Stimulated activated CD4-positive, alpha-beta T cell treated with anti-CD3 and anti-CD28 coated beads, TNF-alpha, amount 100 ng/mL, for 24 hours (primary cell): ENCODE measurements at places on chromosomes 7 and 10.

DNA sequence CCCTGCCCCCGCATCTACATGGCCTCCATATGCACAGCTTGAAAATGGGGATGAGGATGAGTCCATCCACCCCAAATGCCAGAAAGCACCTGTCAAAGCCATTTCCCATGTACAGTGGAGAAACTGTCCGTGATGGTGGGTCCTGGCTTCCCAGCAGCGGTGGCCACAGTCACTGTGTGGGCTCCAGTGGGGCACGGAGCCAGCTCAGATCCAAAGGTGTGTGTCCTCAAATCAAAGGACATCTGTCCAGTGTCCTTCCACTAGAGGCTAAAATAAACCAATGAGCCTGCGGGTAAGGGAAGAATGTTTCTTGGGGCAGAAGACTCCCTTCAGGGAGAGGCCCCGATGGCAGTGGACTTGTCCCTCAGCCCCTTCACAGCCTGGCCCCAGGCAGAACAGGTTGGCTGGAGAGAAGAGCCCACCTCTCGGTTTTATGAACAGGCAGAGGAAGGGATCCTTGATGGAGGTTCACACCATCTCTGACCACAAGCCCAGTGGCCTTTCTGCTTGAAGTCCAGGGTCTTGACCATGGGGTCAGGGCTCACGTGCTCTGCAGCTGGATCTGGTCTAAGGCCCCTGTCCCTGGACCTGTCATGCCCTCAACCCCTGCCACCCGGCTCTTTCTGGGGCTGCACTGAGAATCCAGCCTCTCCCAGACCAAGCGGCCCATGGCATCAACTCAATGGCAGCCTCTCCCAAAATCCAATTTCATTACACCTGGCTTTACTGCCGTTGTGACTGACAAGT is 106.9 kb downstream of the TCERG1L start:
- DNase-seq: no peak

DNA sequence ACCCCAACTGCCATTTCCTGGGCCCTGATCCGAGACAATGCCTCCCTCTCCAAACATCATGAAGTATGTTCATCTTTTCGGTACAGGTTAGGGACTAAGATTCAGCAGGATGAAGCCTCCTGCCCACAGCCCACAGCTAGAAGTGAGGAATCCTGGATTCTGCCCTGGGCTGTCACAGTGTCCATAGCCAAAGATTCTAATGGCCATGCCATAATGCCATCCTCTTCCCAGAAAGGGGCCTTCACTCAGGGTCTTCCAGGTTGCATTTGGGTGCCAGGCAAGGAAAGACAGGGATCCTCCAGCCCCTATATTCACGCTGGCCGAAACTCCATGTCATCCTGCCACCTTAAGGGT is 15.7 kb upstream of the ZMIZ1 start:
- DNase-seq: no peak

GRCh38 chr7:108805808-108806397 is 236.2 kb downstream of the DNAJB9 start:
- no peak for DNase-seq

GRCh38 chr7:32958046-32959025 is 1.1 kb downstream of the FKBP9 start:
- DNase-seq: no peak

DNA sequence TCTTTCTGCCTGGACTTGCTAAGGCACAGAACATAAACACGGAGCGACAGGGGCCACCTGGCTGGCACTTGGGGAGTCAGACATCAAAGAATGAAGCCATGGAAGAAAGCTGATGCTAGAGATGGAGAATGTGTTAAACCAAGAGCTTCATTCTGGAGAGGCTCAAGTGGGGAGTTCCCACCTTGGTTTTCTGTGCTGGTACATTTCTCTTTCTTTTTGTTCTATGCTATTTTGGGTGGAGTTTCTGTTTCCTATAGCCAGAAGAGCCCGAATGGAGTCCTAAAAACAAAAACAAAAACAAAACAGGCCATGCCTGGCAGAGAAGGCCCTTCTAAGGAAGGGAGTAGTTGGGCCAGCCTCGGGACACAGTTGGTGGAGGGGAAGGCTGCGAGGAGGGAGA is 148.4 kb upstream of the PRR15 start:
- no peak for DNase-seq
